ENCODE measurements at places on chromosomes 11 and 22.

DNA sequence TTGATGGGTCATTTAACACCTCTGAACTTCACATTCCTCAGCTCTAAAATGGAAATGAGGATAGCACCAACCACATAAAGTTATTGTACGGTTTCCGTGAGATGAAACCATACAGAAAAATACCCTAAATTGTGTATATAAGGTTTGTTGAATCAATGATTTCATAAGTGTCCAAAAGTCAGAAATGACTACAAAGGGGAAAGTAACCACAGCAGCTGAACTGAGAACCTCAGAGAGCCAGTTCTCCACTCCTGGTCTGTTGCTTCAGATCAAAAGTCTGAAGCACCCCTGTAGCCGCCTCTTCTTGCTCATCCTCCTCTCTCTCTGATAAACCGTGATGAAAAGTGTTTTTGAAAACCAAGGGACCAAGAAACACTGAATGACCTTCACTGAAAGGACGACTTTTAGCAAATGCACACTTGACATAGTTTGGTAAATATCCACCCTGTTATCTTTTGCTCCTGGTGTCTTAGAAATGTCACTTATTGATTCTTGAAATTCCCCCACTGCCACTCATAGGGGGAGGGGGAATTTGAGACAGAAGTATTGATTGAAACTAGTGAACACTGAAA lies 194.5 kb downstream of the NAV2 start:
- peak; percentile 39 for DNase-seq

- no peak for DNase-seq
These were observed 2.6 kb upstream of the PATL1 start for GRCh38 chr11:59671471-59671870.

DNA sequence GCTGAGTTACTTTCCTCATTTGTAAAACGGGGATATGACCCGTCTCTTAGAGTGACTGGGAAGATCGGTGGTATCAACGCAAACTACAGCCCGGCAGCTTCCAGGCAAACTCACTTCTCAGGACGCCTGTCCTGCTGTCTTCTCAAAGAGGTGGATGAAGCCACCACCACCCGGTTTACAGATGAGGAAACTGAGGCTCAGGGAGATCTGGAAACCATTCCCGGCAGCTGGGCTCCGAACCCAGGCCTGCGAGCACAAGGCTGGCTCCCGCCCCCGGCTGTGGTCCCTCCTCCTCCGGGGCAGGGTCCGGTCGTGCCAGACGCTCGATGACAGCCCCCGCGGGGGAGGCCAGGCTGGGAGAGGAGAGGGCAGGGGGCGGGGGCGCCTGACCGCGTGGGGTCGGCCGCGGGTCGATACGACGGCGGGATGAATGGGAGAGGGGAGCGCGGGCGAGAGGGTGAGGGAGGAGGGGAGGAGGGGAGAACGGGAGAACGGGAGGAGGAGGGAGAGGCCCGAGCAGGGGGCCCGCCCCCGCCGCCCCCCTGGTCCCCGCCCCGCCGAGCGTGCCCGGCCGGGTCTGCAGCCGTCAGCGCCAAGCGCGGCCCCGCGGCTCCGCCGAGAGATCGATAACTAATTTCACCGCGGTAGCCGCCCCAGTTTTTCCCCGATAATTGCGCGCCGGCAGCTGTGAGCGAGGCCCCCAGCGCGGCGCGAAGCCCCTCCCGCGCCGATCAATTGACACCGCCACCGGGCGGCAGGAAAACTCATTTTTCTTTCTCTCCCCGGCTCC lies 14.0 kb downstream of the IGLL1 start:
- DNase-seq, result no peak

GRCh38 chr22:20305894-20306645 lies 13.8 kb downstream of the DGCR6L start:
- no peak for DNase-seq

DNA sequence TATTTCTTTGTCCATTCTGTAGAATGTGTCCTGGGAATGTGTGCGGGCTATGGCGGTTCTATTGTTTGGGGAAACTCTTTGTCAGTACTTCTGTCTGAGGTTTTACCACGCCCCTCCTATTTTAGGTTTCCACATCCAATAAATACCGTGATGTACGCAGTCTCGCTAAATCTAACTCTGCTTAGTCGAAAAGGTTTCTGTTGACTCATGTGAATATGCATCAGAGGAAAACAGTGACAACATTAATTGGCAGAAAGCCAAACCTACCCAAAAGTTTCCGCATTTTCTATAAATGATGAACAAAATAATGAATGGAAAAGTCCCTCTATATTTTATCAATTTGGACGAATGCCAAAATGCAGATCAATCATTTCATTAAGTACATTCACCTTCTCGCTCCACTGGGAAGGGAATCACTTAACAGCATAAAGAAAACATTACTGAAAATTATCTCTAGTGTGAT lies 143.4 kb downstream of the MAML2 start:
- DNase-seq, result no peak

GRCh38 chr11:46541593-46542371 lies 52.0 kb downstream of the AMBRA1 start:
- no peak for DNase-seq

GRCh38 chr11:2196970-2197770 lies 25.6 kb upstream of the TH start:
- DNase-seq, result peak; percentile 89

DNA sequence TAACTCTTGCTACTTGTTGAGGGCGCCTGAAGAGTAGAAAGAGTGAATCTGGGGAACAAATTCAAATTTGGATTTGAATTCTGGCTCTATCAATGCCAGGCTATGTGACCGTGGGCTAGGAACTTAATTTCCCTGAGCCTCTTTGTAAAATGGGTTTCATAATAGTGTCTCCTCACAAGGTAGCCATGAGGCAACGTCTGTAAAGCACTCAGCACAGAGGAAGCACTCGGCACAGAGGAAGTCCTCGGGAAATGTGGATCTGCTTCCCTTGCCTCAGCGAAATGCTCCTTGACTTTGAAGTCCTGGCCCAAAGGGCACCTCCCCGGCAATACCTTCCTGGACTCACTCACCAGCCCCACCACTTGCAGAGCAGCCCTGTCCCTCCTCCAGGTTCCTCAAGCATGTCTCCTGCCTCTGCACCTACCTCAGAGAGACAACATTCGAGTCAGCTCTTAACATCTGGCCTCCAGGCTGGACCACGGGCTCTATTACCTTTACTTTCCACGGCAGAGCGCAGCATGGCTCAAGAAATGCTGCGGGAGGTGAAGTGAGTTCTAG lies 17.7 kb downstream of the CD6 start:
- DNase-seq, result no peak
